ENCODE measurements at places on chromosomes 3 and 15.

DNA sequence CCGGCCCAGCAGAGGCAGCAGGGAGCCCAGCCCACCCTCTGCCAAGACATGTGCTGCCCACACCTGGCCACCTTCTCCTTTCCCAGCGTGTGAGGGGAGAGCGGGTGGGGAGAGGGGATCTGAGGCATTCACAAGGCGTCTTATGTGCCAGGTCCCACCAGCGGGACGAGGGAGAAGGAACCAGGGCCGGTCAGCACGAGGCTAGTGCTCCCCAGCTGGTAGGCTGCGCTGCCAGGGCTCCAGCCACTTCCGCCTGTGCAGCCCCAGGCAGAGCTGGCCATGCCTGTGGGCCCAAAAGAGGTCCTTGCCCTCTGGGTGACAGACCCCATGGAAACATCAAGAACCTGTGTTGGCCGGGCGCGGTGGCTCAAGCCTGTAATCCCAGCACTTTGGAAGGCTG, 5.9 kb downstream of the MESP1 start:
- DNase-seq, result no peak

- DNase-seq, result peak; percentile 76
These were observed 196.8 kb upstream of the MBNL1 start for GRCh38 chr3:152071924-152072323.

- peak; percentile 8 for DNase-seq
These were observed at the start of gene CHRNB4 for GRCh38 chr15:78641102-78641748. Gene CHRNB4, minus strand, starts transcription at chr15:78641210. Its CDS starts 77 bp downstream, at chr15:78641133.

GRCh38 chr3:148866261-148866660, 1.2 kb downstream of the CPA3 start:
- DNase-seq, result peak; percentile 93

DNA sequence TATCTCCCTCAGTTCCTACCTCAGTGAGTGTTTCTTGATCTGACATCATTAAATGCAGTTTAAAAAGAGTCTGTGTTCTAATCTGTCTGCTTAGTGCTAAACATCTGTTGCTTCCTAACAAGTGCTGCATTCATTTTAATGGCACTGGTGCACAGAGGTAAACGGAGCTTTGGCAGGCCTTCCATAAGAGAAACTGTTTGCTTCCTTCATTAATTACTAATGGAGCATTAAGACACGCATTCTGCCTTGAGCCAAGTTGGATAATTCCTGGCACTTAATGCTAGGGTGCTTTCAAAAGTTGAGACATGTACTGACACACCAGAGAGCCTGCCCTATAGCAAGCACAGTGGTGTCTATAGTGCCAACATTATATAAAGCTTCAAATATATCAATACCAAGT, 34.7 kb downstream of the SCG5 start:
- DNase-seq, result no peak

DNA sequence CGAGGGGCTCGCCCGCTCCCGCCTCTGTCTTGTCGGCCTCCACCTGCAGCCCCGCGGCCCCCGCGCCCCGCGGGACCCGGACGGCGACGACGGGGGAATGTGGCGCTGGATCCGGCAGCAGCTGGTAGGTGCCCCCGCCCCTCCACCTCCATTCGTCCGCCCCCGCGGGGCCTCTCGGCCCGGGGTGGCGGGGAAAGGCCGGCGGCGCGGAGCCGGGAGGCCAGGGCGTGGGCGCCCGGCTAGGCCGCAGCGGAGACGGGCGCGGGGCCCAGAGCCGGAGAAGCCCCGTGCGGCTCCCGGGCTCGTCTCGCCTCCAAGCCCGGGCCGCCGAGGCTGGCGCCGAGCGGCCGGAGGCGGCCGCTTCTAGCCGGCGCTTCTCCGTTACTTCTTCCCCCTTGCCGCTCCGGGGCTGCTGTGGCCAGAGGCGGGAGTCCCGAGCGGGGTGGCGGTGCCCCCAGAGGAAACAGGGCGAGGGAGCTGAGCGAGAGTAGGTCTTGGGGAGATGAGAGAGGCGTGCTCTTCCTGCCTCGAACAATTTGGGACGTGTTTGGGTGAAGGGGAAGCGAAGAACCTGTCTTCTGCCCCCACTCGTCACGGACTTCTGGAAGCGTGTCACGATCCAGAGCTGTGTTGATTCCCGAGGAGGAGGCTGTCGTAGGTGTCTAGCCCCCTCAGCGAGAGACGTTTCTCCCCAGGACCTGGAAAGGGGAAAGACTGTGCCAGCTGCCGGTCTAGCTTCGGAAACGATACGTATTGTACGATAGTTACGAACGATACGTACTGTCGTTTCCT, 555 bp downstream of the ATP11B start:
- peak; percentile 57 for DNase-seq

GRCh38 chr3:31377045-31377642, 155.6 kb upstream of the STT3B start:
- peak; percentile 64 for DNase-seq
